ENCODE measurements at places on chromosomes 12 and 14.

GRCh38 chr12:55726971-55727370 lies 1.8 kb downstream of the CD63 start:
- DNase-seq = no peak

GRCh38 chr14:43471595-43471994 lies 1035.5 kb downstream of the FSCB start:
- no peak for DNase-seq

DNA sequence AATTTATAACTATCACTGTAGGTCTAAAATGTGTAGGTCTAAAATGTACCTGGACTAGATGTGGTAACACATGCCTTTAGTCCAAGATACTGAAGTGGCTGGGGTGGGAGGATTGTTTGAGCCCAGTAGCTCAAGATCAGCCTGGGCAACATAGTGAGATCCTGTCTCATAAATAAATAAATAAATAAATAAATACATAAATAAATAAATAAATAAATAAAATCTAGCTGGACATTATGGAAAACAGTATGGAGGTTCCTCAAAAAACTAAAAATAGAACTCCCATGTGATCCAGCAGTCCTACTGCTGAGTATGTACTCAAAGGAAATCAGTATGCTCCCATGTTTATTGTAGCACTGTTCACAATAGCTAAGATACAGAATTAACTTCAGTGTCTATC lies 24.0 kb downstream of the PDE3A start:
- DNase-seq = no peak

GRCh38 chr12:121543786-121544185 lies 37.0 kb downstream of the KDM2B start:
- no peak for DNase-seq

DNA sequence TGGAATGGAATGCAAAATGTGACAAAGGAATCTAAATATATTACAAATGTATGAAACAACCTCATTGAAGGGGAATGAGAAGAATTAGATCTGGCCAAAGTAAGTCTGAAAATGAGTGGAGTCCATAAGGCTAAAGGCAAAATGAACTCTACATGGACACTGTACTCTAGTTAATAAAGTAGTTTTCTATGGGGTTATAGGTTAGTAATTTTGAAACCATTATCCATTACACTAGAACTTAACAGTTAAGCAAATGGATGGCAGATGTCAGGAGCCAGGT lies 222.1 kb downstream of the NUAK1 start:
- DNase-seq = no peak

- DNase-seq = peak; percentile 97
Measured at GRCh38 chr14:106417224-106418049, 891.1 kb downstream of the TMEM121 start.

DNA sequence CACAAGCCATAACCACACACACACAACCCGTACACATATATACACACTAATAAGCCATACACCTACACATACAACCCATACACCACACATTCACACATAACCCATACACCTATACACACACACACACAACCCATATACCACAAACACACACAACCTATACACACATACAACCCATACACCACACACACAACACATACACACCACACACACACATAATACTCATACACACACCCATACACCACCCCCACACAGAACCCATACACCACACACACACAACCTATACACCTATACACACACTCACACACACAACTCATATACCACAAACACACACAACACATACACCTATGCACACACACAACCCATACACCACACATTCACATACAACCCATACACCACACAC lies 44.1 kb downstream of the TMEM121 start:
- DNase-seq = no peak

DNA sequence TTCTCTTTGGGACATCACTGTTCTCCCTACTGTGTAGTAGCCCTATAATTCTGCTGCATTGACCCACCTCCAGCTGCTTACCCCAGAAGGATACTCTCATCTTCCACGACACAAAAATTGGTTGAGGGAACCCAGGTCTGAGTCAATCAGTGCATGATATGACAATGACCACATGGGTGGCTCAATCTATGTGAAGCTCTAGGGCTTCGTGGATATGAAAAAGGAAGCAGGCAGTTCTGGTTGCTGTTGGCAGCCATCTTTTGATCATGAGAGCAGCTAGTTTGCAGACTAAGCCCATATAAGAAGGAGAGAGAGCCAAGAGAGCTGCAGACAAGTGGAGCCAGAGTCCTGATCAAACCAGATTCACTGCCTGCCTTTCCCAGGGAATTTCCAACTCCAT lies 57.9 kb downstream of the AVPR1A start:
- no peak for DNase-seq

DNA sequence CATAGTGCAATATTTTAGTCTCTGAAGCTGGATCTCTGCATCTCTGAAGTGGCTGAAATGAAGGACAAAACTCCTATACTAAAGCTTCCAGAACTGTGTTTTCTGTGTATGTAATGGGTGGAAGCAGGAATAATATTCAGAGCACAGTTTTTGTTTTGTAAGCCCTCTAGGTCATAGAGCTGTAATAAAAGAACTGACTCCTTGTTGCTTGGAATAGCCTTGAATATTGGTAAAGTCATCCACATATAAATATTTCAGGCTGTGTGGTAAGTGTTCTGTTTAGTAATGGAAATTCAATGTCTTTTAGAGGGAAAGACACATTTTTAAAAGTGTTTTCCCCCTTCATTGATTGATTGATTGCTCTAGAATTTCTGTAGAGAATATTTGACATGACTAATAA lies 18.2 kb upstream of the AKAP6 start:
- no peak for DNase-seq

GRCh38 chr12:107475900-107476299 lies 209.7 kb upstream of the PWP1 start:
- DNase-seq = no peak

GRCh38 chr12:66275040-66275439 lies 27.3 kb upstream of the HELB start:
- peak; percentile 78 for DNase-seq

DNA sequence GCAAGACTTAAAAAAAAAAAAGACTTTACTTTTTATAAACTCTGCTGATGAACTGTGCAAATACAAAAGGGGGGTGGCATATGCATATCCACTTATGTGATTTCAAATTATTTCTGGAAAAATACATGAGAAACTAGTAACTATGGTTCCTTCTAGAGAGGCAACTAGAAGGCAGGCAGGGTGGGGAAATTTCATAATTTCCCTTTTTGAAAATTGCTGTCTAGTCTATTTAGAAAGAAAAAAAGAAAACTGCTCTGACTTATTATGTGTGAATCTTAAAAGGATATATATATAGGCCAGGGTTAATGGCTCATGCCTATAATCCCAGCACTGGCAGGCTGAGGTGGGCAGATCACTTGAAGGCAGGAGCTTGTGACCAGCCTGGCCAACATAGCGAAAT lies 42.3 kb downstream of the ANAPC7 start:
- no peak for DNase-seq

DNA sequence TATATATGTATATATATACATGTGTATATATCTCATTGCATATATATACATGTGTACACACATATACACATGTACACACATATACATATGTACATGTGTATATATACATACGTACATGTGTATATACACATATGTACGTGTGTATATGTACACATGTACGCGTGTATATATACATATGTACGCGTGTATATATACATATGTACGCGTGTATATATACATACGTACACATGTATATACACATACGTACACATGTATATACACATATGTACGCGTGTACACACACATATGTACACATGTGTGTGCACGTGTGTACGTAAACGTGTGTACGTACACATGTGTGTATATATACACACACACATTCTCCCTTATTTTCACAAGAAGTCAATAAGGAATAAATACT lies 141.6 kb upstream of the TMCC3 start:
- no peak for DNase-seq

DNA sequence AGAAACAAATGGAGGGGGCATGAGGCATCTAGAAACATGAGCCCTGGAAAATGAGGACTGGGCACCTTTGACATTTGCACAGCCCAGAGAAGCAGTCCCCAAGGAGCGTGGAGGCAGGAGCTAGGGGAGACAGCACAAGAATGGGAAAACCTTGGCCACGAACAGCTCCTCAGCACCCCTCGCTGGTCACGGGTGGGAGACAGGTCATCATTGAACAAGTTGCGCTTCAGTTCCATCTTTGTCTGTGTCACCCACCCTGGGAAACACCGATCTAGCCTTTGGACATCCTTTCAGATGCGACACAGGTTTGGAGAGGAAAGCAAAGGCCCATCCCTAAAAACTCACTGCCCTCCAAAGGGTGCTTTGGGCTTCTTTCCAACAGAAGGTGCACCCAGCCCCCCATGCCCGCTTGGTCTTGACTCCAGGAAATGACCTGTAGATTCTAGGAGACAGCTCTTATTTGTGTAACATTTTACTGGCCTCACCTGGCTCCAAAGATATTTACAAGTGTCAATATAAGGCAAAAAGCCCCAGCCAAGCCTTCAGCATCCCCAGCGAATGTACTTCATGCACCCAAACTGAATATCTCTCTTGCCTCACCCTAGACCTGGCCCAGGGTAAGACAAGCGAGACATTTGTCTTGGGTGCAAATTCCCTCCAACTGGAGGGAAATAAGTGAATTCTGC lies 28.8 kb upstream of the CLMN start:
- no peak for DNase-seq

- no peak for DNase-seq
Measured at GRCh38 chr12:76704693-76705092, 59.2 kb upstream of the ZDHHC17 start.

GRCh38 chr12:9751204-9752144 lies 9.2 kb downstream of the CD69 start:
- no peak for DNase-seq

- DNase-seq = no peak
Measured at GRCh38 chr12:116454950-116455447, 104.2 kb upstream of the MAP1LC3B2 start.

DNA sequence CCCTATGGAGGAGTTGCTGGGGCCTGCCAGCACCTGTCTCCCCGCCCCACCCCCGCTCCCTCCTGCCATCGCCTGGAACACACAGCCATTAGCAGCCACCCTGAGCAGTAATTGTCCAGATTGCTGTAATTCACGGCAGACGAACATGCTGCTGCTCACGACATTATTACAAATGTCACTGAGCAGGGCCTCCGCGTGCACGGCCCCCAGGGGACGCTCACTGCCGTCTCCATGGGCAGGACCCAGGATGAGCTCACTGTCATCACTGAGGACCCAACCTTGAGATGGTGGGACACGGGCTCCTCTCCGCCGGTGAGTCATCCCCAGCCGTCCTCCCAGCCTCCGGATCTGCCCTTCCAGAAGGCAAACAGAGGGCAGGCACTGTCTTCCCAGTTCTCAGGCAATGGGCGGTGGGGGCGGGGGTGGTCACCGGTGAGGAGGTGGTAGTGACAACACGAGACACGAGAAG lies 100.4 kb downstream of the RFLNA start:
- no peak for DNase-seq

GRCh38 chr14:74763803-74764531 lies 851 bp downstream of the YLPM1 start:
- DNase-seq = peak; percentile 30

- DNase-seq = no peak
Measured at GRCh38 chr14:86619726-86620125, 1089.8 kb downstream of the FLRT2 start.

DNA sequence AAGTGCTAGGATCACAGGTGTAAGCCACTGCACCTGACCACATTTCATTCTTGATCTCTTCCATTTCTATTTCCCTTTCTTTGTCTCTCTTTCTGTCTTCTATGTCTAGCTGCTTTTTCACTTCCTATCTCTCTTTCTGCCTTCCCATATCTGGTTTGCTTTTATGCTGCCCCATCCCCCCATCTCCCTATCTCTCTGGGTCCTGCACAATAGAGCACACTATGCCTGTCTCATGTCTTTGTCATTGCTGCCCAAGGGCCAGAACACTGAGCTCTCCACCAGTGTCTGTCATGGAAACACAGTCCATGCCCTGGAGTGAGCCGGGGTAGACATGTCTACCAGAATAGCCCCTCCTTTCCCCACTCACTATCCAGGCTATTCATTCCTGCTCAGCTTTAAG lies 12.3 kb upstream of the RARG start:
- DNase-seq = no peak

GRCh38 chr14:32656601-32657000 lies 282.1 kb upstream of the NPAS3 start:
- no peak for DNase-seq

GRCh38 chr12:66549050-66549389 lies 129.9 kb downstream of the GRIP1 start:
- no peak for DNase-seq

DNA sequence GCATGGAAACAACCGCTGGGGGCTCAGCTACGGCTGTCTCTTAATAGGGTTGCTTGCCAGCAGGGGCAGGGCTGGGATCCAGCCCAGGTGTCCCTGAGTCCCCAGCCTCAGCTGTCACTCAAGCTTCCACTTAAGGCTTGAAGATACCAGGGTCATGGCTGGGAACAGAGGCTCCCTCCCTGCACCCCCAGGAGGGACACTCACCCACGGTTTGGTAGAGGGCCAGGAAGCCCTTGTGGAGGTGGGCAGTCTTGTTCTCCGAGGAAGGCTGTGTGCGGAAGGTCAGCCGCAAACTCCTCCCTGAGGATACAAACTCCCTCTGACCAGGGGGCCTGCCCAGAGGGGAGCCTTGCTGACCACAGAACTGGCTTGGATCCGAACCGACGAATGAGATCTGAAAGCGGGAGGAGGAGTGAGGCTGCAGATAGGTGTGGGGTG lies 7.3 kb downstream of the C1RL start:
- no peak for DNase-seq

GRCh38 chr12:115166698-115167315 lies 482.8 kb upstream of the TBX3 start:
- DNase-seq = no peak

DNA sequence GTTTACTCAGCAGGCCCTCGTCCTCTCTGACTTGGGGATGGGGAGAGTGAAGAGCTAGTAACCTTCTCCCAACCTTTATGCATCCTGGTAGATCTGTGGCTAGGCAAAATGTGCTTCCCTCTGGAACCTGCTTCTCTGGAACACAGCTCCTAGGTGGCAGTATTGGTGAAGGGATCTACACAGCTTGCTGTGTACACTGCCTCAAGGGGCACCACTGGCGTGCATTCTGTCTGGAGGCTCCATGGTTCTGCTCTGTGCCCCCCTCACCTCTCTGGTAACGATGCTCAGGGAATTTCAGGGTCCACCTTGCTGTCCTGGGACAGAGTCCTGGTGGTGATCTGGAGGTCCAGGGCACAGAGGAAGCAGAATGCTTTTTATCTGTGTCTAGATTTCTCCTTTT lies 43.5 kb upstream of the KCNA5 start:
- DNase-seq = no peak

GRCh38 chr12:29711381-29711780 lies 72.4 kb downstream of the TMTC1 start:
- DNase-seq = no peak
